ENCODE measurements at places on chromosomes 2 and 18.
A peak's percentile ranks its signal among the peaks of the same experiment; 100 is the strongest.

- DNase-seq, result no peak
Measured at GRCh38 chr2:120886534-120887319, 151.1 kb downstream of the GLI2 start.

GRCh38 chr18:77550625-77551024 is 301.0 kb downstream of the GALR1 start:
- no peak for DNase-seq

- no peak for DNase-seq
Measured at GRCh38 chr2:53484531-53484930, 283.1 kb upstream of the CHAC2 start.

- no peak for DNase-seq
Measured at GRCh38 chr2:35408320-35408719, 947.3 kb upstream of the CRIM1 start.

- no peak for DNase-seq
Measured at GRCh38 chr2:235527806-235528469, 34.1 kb downstream of the AGAP1 start.

- DNase-seq, result no peak
Measured at GRCh38 chr2:96111823-96112500, 4.4 kb downstream of the ADRA2B start.

DNA sequence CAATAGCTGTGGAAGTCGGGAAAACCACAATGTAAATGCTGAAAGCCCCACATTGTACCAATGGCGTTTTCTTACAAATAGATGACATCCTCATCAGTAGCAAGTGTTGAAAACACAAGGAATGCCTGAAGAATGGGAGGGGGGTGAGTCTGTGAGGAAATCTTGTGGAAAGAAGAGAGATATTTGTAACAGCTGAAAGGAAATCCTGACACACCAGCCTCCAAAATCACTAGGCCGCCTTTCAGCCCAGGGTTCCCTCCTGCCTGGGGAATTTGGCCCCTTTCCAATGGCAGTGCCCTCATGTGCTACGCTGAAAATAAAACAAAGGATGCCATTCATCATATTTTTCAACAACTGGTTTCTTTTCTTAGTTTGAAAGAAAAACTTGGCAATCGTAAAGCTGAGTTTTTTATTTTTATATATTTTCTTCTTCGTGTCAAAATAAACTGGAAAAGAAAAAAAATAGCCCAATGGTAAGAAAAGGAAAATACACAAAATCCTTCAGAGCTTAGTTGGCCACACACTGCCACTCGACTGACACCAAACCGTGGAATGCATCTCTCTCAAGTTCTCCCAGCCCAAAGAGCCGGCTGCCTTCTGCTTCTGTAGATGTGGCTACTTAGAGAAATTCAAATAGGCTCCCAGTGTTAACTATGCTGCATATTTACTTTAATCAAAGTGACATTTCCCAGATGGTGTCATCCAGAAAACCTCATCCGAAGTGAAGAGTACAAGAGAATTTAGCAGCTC is 52.0 kb downstream of the FTCDNL1 start:
- no peak for DNase-seq

GRCh38 chr2:64819774-64820688 is 166.3 kb upstream of the SERTAD2 start:
- peak; percentile 45 for DNase-seq

DNA sequence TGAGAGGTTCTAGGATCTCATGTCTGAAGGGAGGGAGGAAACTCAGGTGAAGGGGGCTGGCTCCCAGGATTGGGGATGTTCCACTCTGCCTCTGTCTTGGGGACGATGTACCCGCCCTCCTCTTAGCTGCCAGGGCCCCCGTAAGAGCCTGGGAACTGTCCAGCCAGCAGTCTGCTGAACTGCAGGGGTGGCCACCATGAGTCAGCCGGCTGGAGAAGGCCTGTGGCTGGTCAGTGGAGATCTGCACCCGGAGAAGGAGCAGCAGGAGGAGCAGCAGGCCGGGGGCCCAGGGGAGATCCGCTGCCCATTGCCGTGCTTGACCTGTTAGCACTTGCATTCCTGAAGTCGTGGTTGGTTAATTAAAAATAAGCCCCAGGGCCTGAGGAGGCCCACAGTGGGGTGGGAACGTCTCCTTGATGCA is 180.3 kb downstream of the TFCP2L1 start:
- no peak for DNase-seq

- peak; percentile 20 for DNase-seq
Measured at GRCh38 chr2:40451918-40452605, at the start of gene SLC8A1. TSS of gene SLC8A1 (minus strand) at chr2:40452090.

DNA sequence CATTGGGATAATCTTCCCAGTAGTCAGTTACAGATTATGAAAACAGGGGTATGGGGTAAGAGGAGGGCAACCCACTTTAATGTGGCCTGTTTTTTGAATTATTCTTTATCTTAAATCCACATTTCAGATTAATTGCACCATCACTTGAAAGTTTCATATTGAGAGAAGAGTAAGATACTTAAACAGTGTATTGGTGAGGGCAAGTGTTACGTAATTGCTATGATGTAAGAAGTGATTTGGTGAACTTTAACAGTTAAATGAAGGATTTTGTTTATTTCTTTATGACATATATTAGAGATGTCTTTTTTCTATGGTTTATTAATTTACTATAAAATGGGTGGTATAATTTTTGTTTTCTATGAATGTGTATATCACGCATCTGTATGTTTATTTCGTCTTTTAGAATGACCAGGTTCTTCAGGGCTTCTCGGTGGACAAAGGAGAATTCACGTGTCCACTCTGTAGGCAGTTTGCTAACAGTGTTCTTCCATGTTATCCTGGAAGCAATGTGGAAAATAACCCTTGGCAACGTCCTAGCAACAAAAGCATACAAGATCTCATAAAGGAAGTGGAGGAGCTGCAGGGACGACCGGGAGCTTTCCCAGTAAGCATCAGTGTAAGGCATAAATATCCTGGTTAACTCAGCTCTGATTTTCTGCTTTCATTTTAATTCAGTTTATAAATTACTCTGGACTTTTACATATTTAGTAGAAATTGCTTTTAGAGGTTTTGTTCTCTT is 171.2 kb upstream of the MYO3B start:
- DNase-seq, result no peak

- DNase-seq, result no peak
Measured at GRCh38 chr2:41040782-41041520, 589.1 kb upstream of the SLC8A1 start.

- DNase-seq, result no peak
Measured at GRCh38 chr2:205261516-205262020, 420.7 kb upstream of the NRP2 start.

DNA sequence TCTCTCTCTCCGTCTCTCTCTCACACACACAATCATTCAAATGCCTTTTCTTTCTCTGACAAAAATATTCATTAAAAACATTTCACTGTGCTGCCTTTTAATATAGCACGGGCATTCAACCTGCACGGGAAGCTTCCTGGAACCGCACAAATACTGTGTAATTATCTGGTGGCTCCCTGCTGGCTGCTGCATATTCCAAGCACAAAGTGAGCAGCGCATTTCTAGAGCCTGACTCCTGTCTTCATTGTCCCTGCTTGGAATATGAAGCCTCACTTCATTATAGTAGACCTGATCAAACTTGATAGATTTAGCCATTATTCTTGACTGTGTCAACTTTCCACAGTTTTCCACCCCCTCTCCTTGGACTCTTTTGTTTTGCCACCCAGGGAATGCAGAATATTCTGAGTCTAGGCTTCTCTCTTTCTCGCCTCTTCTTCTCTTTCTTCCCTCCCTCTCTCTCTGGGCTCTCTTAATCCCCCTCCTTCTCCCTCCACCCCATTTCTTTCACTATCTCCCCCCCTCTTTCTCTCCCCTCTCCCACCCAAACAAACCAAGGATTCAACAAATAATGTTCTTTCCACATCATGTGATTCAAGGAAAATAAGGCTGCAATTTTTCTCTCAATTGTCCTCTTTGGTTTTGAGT is 672.1 kb upstream of the FANCL start:
- DNase-seq, result no peak

GRCh38 chr18:10081492-10081891 is 167.7 kb downstream of the VAPA start:
- DNase-seq, result no peak

DNA sequence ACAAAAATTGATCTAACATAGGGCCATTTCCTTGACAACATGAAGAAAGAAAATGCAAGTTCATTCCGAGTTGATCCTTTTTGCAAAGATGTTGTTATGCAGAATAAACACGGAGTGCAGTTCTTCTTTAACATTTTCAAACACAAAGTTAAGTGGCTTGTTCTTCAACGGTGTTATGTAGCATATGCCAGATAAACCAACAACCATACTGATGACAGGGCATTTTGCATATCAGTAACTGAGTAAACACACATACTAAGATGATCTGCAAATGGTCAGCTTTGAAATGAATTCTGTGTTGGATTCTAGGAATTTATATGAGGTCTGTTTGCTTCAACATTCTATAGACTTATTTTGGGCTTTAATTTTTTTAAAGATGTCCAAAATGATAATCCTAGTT is 266.4 kb downstream of the GPD2 start:
- DNase-seq, result no peak

GRCh38 chr18:12491611-12492435 is 84.1 kb downstream of the PRELID3A start:
- DNase-seq, result no peak

DNA sequence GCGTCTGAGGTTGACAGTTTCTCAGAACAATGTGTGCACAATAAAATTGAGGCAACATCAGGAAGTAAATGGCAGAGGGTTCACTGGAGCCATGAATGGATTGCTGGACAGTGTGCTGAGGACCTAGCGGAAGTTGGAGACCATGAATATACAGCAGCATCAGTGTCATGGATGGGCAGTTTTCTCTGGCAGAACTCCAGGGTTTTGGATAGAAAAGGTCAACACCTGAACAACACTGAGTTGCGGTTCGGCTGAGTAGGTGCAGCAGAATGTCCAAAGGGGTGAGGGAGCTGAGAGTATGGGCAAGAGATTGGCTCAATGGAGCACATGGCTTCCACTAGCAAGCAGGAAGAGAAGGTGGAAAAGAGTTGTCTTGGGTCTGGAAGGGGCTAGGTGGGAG is 73.7 kb downstream of the DNER start:
- no peak for DNase-seq

- DNase-seq, result no peak
Measured at GRCh38 chr2:173940208-173941020, 24.8 kb downstream of the SP3 start.

DNA sequence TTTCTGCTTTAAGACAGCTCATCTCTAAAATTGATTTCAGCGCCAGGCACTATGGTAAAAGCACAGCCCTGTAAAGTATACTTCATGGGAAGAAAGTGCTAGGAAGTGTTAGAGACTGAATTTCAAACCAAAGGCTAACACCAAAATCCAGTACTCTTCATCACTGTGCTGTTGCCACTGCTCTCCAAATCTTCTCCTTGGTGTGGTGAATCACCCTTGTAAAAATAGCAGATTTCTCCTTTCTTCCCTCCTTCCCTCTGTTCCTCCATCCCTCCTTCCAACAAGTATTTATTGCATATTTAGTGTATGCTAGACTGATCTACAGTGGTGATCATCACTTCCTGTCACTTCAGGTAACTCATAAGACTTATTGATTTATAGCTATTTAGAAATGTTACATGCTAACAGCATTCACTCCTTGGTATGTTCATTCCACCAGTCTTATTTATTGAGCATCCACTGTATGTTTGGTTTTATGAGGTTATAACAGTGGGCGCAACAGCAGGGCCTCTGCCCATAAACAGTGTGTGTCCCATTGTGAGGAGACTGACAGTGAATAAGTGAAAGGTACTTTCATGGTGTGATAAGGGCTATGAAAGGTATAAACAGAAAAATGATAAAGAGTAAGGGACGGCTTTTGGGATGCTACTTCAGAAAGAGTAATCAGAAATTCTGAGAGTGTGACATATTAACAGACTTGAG is 20.0 kb downstream of the KDM3A start:
- DNase-seq, result no peak

GRCh38 chr2:168669151-168669550 is 133.3 kb upstream of the NOSTRIN start:
- no peak for DNase-seq

GRCh38 chr18:25058521-25058920 is 293.4 kb downstream of the ZNF521 start:
- DNase-seq, result no peak

DNA sequence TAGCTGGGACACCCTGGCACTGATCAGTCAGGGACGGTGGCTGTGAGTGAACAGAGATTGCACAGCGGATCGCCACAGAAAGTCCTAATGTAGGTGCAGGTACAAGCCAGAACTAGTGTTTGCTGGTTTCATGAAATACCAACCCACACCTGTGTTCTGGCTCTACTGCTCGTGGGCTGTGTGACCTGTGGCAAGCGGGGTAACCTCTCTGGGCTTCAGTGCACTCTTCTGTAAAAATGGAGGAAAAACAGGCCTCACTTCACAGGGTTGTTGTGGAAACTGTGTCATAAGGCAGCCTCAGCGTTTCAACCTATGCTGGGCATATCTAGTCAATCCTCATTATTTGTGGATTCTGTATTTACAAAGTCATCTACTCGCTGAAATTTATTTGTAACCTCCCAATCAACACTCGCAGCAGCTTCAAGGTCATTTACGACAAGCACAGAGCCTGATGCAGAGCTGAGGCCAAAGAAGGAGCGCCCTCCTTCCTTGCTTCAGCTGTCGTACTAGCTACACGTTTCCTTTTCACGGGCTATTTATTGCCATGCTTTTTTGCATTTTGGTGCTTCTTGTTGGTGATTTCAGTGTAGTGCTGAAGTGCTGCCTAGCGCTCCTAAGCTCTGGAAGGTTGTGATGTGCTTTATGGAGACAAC is 30.0 kb downstream of the GPR45 start:
- no peak for DNase-seq

- DNase-seq, result peak; percentile 15
Measured at GRCh38 chr2:84631047-84631446, 114.7 kb downstream of the DNAH6 start.

DNA sequence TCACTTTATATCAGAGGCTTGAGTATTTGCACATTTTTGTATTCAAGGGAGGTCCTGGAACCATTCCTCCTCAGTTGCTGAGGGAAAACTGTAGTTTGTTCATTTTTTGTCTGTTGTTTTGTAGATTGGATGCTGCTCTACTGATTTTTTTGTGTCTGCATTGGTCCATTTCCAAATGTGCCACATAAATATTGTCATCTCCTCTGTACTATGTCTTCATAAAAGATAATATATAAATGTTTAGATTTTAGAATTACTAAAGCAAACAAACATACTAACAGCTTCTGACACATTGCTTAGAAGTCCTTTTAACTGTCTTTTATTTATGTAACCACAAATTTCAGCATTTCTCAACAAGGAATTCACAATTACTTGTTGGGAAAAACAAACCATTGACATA is 356.8 kb downstream of the PLCL1 start:
- no peak for DNase-seq

DNA sequence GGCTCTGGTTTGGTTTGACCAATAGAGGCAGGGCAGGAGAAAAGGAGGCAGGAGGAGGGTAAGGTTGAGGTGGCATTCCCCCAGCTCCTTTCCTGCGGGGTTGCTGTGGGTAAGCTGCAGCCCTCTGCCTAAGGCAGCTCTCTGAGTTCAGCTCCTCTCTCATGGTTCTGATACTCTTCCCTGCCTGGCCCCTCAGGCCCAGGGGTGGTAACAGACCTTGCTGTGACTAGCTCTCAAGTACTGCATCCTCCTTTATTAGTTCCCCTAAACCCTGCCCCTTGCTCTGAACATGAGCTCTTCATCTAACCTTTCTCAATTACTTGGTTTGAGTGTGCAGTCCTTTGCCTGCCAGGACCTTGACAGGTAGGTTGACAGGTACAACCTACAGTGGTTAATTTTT is 205.5 kb downstream of the SLC4A3 start:
- DNase-seq, result no peak

GRCh38 chr2:600542-601386 is 76.4 kb downstream of the TMEM18 start:
- no peak for DNase-seq

- DNase-seq, result no peak
Measured at GRCh38 chr18:25033747-25034471, 318.1 kb downstream of the ZNF521 start.

GRCh38 chr18:28032177-28032576 is 144.8 kb downstream of the CDH2 start:
- no peak for DNase-seq

All from GM10248 (cell line).